ENCODE measurements at places on chromosomes 7 and 10. TPM values are rescaled to one million over a fixed set of nuclear protein-coding genes. Genes with fewer than 3 reads are reported as not detected.
A peak's percentile ranks its signal among the peaks of the same experiment; 100 is the strongest.

DNA sequence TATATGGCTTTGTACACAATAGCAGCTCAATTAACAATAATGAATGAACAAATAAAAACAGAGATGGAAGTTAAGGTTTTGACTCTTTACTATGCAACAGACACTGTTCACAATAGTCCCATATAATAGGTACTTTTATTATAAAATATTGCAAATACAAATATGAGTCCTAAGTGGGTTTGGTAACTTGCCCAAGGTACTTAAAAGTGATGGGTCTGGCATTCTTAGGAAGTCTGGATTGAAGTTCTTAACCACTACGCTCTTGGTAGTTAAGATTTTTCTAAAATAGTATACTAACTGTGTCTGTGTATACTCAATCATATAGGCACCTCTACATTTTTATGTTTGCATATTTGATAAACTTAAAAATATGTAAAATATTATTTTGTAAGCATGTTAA, 55.5 kb downstream of the HGF start:
- no peak for DNase-seq

DNA sequence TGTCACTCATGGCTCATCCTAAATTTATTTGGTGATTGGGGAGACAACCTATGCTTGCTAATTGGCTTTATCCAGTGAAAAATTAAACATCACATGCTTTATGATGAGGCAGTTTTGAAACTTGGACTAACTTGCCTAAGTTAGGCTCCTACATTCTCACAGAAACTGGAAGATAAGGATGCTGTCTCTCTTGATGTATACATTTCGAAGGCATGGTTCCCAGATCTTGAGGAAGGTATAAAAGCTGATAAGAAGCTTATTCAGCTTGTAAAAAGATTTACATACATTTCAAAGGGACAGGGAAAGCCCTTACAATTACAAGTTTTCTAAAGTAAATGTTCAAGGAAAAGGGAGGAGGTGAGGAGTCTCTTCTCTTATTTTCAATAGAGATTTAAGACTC, 561.7 kb downstream of the IPMK start:
- no peak for DNase-seq

DNA sequence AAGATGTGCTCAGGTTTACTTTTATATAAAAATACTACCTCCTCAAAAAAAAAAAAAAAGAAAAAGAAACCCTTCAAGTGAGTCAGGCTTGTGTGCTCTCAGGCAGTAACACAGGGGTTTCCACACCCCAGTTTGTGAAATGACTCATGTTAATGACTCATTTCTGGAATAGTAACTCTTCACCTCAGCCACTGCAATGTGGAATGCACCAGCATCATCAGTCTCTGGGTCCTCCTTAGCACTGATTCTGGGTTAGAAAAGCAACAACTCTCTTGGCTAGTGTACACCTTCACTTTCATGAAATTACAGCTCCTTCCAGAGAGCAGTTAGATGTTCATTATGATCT, 110.6 kb downstream of the EMX2 start:
- peak; percentile 75 for DNase-seq

- DNase-seq, result no peak
These were observed 29.9 kb downstream of the BMPR1A start for GRCh38 chr10:86786368-86786767.

- no peak for DNase-seq
These were observed 14.7 kb upstream of the SERPINE1 start for GRCh38 chr7:101112233-101112632.

- no peak for DNase-seq
These were observed 175.7 kb upstream of the MEOX2 start for GRCh38 chr7:15862016-15862780.

GRCh38 chr7:149489391-149490024, 8.1 kb downstream of the ZNF746 start:
- DNase-seq, result no peak

GRCh38 chr7:127885843-127886242, 145.4 kb downstream of the LRRC4 start:
- DNase-seq, result peak; percentile 78

- no peak for DNase-seq
These were observed 54.3 kb upstream of the IGFBP3 start for GRCh38 chr7:45975367-45975766.

DNA sequence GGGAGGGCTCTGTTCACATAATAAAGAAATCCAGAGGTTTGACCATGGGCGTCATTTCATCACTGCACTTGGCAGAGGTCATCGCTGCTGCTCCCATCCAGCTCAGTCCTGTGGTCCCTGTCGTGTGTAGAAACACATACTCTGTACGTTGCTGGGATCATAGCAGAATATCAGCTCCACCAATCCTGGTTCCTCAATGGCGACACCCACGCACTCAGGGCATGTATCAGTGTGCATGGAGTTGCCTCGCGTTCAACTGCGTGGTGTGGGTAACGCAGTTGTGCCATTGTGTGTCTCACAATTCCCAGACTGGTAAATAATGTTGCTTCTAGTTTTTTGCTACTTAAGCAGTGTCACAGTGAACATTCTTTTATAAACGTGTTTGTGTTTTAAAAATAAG, 111.1 kb downstream of the LHPP start:
- no peak for DNase-seq

GRCh38 chr7:95476072-95476847, 9.5 kb upstream of the ASB4 start:
- DNase-seq, result no peak

- DNase-seq, result no peak
These were observed 5.3 kb upstream of the OIT3 start for GRCh38 chr10:72888151-72888638.

- no peak for DNase-seq
These were observed 749.2 kb upstream of the PCDH15 start for GRCh38 chr10:55550236-55550635.

GRCh38 chr10:92328993-92329392, 38.0 kb downstream of the MARCHF5 start:
- DNase-seq, result no peak

- peak; percentile 98 for DNase-seq
These were observed 192.5 kb upstream of the PRSS1 start for GRCh38 chr7:142556740-142557139.

DNA sequence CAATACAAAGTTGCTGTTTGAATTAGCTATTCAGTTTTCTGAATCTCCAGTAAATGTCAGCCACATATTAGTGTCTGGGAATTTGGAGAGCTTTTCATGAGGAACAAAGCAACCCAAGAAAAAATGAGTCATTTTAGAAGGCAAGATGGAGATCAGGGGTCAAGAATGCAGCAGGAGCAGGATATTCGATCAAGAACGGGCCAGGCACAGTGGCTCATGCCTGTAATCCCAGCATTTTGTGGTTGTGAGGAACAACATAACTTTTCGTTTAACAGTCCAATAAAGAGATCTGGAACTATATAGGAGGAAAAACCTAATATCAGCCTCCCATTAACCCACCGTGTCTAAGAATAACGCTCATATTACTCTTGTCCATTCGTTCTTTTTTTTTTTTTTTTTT, 600.5 kb downstream of the MAGI2 start:
- DNase-seq, result peak; percentile 55

DNA sequence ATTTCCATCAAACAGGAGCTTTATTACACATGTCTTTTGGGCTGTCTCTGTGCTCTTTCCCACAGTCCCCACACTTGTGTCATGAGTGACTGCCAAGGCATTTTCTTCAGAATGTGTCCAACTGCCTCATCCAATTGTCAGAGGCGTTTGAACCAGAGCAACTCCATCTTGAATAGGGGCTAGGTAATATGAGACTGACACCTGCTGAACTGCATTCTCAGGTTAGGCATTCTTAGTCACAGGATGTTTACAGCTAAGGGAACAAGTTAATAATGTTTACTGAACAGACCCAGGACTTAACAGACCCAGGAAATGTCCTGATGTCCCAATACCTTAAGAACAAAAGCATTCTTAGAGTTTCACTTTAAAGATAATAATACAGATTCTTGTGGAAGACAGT, 595.5 kb downstream of the REEP3 start:
- no peak for DNase-seq

GRCh38 chr7:118013252-118014010, 140.2 kb upstream of the CTTNBP2 start:
- DNase-seq, result no peak

- no peak for DNase-seq
These were observed 27.1 kb upstream of the SGCE start for GRCh38 chr7:94683066-94683465.

GRCh38 chr10:43043773-43044447, 33.0 kb upstream of the RET start:
- no peak for DNase-seq

DNA sequence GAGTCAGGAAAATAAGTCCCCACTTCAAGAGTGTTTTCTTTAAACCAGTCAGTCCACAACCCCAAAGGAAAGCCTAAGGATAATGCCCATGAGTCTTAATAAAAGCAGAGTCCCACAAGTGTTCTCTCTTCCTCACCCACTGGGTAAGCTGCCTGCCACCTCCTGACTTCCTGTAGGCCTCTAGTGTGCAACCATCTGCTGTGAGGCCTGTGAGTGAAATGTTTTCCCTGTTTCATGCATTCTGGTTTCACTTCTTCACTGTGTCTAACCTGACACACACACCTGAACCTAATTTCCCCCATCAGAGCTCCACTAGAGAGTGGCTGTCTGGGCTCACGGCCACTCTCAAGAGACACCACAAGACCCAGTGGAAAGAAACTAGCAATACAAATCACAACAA, 38.9 kb upstream of the GDF10 start:
- DNase-seq, result no peak

GRCh38 chr10:16960551-16960950, 143.3 kb upstream of the RSU1 start:
- no peak for DNase-seq

- no peak for DNase-seq
These were observed 30.3 kb downstream of the TFPI2 start for GRCh38 chr7:93860261-93860660.

- DNase-seq, result no peak
These were observed 442.9 kb downstream of the AUTS2 start for GRCh38 chr7:70040970-70041766.

DNA sequence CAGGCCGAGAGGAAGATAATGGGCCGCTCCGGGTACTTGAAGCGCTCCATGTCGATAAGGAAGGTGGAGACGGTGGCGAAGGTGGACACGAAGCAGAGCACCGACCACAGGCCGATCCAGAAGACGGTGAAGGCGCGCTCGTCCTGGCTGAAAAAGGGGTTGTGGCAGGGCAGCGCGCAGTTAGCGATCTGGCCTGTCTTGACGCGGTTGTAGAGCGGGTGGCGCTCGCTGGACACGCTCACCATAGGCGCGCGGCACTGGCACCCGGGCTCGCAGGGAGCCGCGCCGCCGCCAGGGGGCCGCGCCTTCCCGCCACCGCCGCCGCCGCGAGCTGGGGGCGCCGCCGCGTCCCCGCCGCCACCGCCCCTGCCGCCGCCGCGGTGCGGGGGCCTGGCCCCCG, 1.6 kb downstream of the FZD8 start:
- DNase-seq, result no peak

DNA sequence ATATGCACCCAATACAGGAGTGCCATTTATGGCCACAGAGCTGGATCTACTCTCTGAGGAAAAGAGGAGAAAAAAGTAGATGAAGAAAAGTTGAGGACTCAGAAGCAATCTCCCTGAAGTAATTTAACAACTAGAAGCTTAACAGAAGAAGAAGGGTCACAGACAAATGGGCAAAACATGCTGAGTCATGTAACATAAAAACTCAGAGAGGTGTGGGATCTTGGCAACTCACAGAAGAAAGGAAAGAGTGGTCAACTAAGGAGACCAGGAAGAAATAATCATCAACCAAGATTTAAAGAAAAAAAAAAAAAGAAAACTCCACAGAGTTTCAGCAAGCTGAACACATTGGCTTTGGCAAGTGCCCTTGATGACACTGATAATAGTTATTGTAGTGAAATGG, 51.8 kb upstream of the BET1 start:
- DNase-seq, result no peak

DNA sequence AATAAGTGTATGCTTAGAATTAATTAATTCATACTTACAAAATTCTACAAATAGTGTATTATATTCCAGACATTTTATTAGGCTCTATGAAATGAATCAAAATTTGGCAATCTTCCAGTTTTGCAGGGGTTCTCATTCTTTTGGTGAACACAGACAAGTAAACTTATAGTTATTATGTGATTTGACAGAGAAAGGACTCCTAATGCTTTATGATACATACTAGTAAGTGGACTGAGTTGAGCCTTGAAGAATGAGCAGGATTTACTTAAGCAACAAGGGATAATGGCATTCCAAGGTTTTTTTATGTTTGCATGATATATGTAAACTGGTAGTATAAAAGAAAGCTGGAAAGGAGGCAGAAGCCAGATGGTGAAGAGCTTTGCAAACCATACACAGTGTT, 145.7 kb upstream of the FERD3L start:
- no peak for DNase-seq

GRCh38 chr10:48542471-48543181, 62.2 kb downstream of the ARHGAP22 start:
- DNase-seq, result no peak

DNA sequence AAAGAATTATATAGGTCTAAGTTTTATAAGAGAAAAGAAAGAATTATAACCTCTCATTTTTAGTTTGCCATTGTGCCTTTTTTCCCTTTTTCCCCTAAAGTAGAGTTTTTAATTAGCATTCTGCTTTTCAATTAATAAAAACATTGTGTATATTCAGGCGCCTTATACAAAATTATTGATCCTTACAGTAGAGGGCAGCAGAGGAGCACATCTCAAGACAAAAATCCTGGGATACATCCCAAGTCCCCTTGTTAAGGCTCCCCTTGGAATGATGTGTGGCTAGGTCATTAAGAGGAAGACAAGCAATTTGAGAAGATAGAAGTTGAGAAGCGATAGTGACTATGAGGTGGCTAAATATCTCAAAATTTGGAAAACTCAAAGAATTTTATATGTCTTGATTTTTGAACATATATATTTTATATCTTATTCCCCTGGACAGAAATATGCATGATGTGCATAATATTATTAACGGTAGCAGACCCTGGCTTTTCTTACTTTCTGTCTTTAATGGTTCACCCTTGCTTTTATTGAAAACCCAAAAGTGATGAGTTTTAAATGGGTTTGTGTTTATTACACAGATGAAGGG, 19.1 kb upstream of the TPK1 start:
- peak; percentile 1 for DNase-seq

- DNase-seq, result no peak
These were observed 557 bp downstream of the CYTH3 start for GRCh38 chr7:6271694-6272440.

Gene SEMA3C
- 62.2 TPM for total RNA-seq

Gene DNAJC12
- total RNA-seq, result 0.28 TPM

Gene ARHGEF35
- 0.16 TPM for total RNA-seq

Gene ANXA8
- 0.72 TPM for total RNA-seq

Gene TAS2R3
- not detected for total RNA-seq

Gene UTF1
- total RNA-seq, result not detected

Gene POLR1F
- 15.9 TPM for total RNA-seq

Gene PDCD4
- 52.9 TPM for total RNA-seq

Gene SFRP4
- total RNA-seq, result not detected

Gene IFT22
- total RNA-seq, result 25.9 TPM

Gene PANK1
- 4.4 TPM for total RNA-seq

Gene HOXA6
- 3.8 TPM for total RNA-seq
